ENCODE measurements at places on chromosomes 7 and 10. TPM values are rescaled to one million over a fixed set of nuclear protein-coding genes. Genes with fewer than 3 reads are reported as not detected.

DNA sequence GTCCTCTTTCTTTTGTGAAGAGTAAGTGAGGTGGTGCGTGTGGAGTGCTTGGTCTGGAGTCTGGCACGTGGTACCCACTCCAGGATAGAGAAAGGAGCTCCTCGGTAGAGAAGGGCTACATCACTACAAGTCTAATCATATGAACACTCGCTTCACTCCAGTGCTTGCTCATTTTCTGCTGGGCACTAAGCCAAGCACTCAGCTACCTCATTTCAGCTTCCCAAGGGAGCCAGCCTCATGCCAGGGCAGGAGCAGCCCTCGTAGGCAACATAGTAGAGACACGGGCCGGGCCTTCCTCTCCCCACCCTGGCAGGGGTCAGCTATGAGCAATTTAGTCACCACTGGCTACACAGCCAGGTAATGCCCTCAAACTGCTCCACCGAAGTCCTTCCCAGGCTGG, 11.4 kb upstream of the HSPA12A start:
- no peaks in the 10 kb centered on the region for H3K36me3 ChIP-seq
- H3K4me1 ChIP-seq: peaks cover 10% of the 10 kb centered on the region
- H3K27me3 ChIP-seq: peaks cover 4% of the 10 kb centered on the region
- no peak overlapping the region for H3K4me3 ChIP-seq
- no peak overlapping the region for H3K27ac ChIP-seq

Gene CCDC146
- 3.0 TPM for total RNA-seq

- H3K4me1 ChIP-seq: peaks cover 45% of the 10 kb centered on the region
- DNase-seq: no peak
- H3K36me3 ChIP-seq: peaks cover 4% of the 10 kb centered on the region
- peak overlapping the region; percentile 93 for H3K27ac ChIP-seq
- no peaks in the 10 kb centered on the region for H3K27me3 ChIP-seq
Measured at GRCh38 chr7:90816511-90817142, 220.5 kb downstream of the CDK14 start.

Gene LIPK
- total RNA-seq: not detected

Gene HYAL4
- total RNA-seq: not detected

GRCh38 chr7:24889611-24890010, 90.4 kb downstream of the OSBPL3 start:
- H3K4me3 ChIP-seq: no peak overlapping the region
- H3K27me3 ChIP-seq: no peaks in the 10 kb centered on the region
- no peaks in the 10 kb centered on the region for H3K4me1 ChIP-seq
- H3K27ac ChIP-seq: no peak overlapping the region
- no peak for DNase-seq

Gene CLCN1
- total RNA-seq: not detected

Gene TAS2R3
- total RNA-seq: not detected
